ENCODE measurements at places on chromosomes 5 and 9.

GRCh38 chr9:133235549-133236222, 26.6 kb upstream of the OBP2B start:
- DNase-seq: no peak

- DNase-seq: no peak
Observed at GRCh38 chr9:26513730-26514129, 378.9 kb downstream of the CAAP1 start.

DNA sequence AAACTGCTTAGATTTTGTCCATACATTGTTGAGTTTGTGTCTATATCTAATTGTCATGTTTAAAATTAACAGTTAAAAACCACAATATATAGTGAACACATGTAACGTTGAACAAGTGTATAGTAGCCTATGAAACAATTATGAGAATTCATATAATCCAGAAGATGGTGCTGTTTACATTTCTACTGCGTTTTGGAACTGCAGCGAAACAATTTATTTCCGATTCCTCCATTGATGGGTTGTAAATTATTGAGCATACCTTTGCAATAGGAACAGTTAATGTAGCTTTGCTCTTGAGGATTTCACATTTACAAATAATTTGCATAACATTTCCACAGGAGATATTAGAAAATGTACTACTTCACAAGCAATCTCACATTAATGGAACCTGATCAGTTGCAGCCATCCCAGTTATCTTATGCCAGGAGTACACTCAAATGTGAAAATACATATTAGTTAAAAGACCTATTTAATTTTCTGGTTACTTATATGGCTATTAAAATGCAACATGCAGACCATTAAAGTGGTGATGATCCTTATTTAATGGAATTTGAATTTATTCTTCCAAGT, 411.8 kb downstream of the CDH10 start:
- DNase-seq: no peak

DNA sequence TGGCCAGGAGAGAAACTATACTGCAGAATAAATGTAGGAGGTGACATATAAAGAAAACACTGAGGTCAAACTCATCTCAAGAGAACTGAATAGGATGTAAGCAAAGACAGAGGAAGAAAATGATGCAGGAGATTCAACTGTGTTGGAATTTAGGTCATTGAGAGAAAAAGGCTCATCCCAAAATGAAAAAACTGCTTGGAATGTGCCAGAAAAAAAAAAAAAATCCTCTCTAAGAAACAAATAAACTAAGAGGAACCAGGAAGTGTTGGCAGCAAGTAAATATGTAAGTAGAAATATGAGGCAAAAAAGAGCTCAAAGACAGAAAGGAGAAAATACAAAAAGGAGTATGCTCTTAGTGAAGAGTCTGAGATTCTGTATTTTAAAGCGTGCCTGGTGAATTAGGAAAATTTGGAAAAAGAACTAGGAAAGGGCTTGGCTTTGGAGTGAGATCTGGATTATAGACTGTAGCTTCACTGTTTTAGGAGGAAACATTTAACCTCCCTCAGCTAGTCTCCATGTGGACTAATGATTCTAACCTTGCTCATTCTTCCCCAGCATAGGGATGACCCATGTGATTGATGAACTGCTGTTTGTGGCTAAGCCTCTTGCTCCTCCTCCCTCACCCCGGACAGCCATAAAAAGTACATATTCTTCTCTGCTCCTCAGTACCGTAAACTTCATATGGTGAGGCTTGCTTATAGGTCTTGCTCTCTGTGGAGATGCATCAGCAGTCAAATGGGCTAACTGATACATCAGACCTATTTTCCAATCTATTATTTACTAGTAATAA, 185.6 kb upstream of the POU5F2 start:
- DNase-seq: no peak

GRCh38 chr5:124651663-124652513, 94.6 kb downstream of the ZNF608 start:
- no peak for DNase-seq

DNA sequence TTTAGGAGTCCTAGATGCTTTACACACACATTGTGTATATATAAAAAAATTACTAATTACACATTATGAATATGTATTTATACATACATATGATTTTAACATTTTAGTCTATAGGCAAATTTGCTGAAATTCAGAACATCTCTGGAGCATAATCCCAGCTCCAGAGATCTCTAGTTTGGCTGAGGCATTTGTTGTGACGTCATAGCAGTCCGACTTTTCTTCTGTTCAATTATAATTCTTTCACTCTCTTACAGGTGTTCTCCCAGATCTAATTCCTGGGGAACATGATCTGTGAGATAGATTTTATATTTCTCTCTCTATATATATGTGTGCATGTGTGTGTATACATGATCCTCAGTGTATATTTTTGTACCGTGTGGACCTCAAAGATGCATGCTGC, 1876.2 kb downstream of the EFNA5 start:
- DNase-seq: no peak

DNA sequence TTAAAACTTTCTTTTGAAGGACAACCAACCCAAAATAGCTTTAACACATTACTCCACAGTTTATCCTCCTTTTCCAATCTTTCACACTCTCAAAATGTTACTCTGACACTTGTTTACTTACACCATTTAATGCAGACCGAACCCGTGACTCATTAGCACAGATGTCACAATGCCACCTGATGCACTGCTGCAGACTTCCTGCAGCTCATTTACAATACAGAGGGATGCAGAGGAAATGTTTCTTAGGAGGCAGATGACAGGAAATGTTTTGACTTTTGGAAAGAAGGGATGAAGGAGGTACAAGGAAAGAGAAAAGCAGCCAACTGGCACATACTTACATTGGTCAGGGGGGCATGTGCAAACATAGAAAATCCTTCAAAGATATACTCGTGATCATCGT, 39.0 kb downstream of the DROSHA start:
- no peak for DNase-seq

- no peak for DNase-seq
Observed at GRCh38 chr5:71810471-71811195, 91.6 kb downstream of the CARTPT start.

GRCh38 chr5:8613078-8613685, 744.2 kb downstream of the MTRR start:
- no peak for DNase-seq

DNA sequence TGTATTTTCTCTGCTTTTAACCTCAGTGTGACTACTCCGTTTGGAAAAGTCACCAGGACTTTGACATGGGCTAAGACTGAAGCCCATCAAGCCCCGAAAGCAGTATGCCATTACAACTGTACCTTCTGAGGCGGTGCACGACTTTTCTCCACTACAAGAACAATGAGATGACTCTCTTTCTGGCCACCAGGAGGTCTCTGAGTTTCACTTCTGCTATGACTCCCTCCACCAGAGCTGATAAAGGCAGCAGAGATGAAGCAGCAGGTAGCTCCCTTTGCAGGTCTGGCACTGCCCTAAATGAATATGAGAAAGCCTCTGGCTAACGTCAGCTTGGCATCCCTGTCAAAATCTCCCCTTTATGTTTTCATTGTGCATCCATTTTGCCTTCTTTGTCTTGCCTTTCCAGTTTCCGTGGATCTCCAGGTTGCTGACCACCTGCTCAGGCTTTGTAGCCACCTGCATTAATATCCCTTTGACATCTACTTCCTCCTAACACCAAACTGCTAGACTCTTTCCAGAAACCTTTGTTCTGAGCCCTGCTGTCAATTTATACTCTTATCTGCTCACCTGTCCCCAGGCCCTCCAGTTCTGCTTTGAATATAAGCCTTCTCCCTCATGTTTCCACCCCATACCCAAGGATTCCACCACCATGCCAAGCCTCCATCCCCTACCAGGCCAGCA, 221.7 kb downstream of the ZNF608 start:
- DNase-seq: no peak

- DNase-seq: no peak
Observed at GRCh38 chr9:6984941-6985578, 227.3 kb downstream of the KDM4C start.

GRCh38 chr5:68505917-68506860, 290.6 kb downstream of the PIK3R1 start:
- DNase-seq: no peak

- no peak for DNase-seq
Observed at GRCh38 chr5:149849280-149849965, 95.2 kb downstream of the PDE6A start.

GRCh38 chr5:107263387-107264018, 407.2 kb downstream of the EFNA5 start:
- no peak for DNase-seq

DNA sequence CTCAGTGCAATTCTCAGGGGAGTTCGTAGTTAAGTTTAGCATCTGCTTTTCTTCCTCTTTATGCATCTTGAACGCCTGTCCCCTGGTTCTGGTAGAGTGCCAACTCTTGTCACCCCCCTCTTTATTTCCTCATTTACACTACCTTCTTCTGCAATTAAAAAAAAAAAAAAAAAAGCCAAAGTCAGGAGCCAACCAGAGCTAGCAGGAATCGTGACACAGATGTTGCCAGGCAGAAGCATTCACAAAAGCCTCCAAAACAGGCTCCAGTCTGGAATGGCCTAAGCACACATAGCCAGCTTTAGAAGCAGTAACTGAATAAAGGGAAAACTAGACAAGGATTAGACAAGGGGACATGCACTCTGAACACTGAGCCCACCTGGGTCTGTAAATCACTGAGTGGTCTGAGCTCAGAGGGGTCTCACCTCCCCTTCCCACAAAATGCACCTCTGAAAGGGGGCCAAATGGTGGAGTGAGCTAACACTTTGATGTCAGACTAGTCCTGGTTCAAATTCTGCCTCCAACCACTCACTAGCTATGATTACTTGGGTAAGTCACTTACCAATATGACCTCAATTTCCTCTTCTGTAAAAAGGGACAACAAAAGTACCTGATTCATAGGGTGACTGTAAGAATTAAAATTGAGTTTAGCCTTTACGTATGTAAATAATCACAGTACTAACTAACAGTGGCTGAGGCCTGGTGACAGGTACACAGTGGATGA, 2.0 kb downstream of the CD74 start:
- no peak for DNase-seq
